ENCODE measurements at places on chromosomes 5 and 9.

- DNase-seq, result no peak
Observed at GRCh38 chr5:153159616-153160015, 330.9 kb upstream of the GRIA1 start.

DNA sequence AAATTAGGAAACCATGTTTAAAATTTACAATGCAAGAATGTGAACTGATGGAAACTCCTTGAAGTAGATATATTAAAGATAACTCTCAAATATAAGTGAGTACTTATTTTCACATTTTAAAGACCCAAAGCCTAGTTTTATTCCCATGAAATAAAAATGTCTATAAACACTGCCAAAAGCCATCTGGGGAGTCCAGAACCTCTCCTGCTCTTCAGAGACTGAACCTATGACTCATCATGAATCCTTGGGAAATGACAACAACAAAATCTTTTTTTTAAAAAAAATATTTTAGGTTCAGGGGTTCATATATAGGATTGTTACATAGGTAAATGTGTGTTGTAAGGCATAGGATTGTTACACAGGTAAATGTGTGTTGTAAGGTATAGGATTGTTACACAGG, 33.8 kb upstream of the FYB1 start:
- no peak for DNase-seq

- DNase-seq, result peak; percentile 81
Observed at GRCh38 chr5:93622240-93622885, 39.3 kb downstream of the NR2F1 start.

GRCh38 chr5:107365320-107366109, 305.2 kb downstream of the EFNA5 start:
- no peak for DNase-seq

DNA sequence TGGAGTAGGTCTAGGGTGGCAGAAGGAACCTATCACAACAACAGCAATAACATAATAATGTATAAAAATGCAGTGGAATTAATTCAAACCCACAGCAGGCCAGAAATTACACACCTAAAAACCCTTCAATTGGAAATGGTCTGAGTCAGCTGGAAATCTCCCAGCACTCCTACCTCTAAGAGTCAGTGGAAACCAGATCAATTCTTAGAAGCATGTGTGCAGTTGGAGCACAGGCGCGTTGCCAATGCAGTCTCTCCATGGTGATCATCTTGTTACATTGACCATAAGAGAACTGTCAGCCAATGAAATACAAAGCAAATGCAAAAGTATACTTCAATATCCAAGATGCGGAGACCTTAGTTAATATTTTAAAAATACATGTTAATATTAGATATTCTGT, 15.1 kb upstream of the CSNK1G3 start:
- no peak for DNase-seq

DNA sequence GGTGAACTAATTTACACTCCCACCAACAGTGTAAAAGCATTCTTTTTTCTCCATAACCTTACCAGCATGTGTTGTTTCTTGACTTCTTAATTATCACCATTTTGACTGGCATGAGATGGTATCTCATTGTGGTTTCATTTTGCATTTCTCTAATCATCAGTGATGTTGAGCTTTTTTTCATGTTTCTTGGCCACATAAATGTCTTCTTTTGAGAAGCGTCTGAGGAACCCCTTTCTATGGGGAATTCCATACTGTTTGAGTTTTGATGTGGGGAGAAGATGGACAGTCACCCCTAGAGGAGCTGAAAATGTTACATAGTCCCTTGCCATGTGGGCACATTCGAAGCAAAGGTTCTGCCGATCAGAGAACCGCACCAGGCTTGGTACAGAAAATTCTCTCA, 207.0 kb upstream of the SLC30A5 start:
- no peak for DNase-seq

- no peak for DNase-seq
Observed at GRCh38 chr5:987761-988160, 20.8 kb upstream of the NKD2 start.

GRCh38 chr9:14538526-14538925, 154.7 kb downstream of the ZDHHC21 start:
- DNase-seq, result no peak

- no peak for DNase-seq
Observed at GRCh38 chr5:24749701-24750100, 104.9 kb upstream of the CDH10 start.

DNA sequence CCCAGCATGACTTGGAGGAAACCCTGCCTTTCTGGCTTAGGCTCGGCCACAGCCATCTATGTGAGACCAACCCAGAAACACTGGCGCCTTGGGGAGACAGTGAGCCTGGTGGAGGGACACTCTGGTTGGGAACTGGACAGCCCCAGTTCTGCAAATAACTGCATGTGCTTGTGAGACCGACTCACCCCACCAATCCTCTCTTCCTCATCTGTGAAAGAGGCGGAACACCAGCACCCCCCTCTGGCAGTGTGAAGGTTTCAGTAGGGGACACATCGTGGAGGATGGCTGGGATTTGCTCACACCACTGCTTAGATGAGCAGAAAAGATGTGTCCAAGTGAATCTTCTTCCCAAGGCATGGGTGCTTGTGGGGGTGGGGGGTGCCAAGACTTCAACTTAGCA, 43.4 kb upstream of the N4BP3 start:
- DNase-seq, result no peak

DNA sequence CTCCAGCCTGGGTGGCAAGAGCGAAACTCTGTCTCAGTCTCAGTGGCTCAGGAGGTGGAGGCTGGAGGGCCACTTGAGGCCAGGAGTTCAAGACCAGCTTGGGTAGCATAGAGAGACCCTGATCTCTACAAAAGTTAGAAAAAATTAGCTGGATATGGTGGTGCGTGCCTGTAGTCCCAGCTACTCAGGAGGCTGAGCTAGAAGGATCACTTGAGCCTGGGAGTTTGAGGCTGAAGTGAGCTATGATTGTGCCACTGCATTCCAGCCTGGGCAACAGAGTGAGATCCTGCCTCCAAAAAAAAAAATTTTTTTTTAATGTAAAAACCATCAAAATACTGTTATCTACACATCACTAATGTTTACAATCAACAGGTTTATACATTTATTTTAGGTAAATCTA, 24.6 kb downstream of the DENND4C start:
- DNase-seq, result no peak

DNA sequence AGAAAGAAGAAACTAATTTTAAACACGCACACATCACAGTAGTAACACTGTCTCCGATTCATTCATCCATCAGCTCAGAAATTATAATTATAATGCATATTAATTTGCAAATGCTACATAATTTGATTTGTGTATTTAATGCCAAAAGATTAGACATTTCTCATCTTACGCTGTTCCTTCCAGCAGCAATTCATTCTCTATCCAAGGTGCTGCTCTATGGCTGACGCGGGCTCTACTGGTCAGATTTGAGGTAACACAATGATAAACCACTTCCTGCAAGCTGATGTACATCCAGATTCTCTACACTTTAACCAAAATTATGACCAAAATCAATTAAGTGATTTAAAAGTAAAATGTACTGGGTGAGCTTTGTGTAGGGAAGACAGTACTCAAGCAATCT, 77.9 kb upstream of the ICE1 start:
- no peak for DNase-seq

DNA sequence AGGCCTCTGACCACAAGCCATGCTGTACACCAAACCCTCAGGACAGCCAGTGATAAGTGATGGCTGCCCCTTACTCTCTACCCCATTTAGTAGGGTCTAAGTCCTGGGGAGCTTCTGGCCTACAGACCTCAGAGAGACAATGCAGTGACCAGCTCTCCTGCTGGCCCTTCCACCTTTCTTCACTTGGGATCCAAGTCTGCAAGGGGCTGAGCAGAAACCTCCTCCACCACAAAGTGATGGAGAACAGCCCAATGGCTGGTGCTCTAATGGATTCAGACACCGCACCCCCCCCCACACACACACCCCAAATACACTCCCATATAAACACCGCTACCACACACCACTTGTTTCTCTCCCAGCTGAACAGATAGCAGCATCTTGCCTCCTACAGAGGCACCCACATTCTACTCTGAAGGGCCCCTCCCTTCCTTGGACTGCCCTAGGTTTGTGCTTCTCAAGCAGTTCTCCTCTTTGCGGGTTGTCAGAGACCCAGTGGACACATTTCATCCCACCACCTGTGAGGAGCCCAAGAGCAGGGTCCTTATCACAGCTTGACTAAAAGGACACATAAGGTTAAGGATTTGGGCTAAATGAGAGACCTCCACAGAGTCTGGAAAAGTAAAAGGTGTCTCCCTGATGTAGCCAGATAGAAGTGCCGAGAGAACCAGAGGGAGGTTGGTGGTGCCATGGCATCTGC, 1.3 kb upstream of the PDLIM4 start:
- DNase-seq, result no peak

DNA sequence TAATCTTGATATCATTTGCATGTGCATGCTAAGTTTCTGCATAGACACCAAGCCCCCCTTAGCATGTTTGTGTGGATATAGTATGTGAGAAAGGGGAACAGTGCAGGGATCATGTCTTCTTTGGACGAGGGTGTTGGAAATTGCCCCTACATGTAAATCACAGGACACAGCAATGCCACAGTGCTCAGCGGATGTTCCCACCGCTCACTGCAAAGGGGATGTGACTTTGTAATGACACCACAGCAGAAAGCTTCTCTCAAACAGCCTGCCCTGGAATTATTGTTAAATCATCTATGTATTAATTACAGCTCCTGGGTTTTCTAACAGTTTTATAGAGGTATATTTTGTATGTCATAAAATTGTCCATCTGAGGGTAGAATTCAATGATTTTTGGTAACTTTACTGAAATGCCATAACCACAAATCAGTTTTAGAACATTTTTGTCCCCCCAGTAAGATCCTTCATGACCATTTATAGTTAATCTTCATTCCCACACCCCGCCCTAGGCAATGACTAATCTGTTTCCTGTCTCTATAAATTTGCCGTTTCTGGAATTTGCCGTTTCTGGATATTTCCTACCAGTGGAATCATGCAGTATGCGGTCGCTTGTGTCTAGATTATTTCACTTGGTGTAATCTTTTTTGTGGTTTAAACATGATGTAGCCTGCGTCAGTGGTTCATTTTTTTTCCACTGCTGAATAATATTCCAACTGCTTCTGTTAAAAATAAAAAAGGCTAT, 648.5 kb upstream of the WWC1 start:
- no peak for DNase-seq

- DNase-seq, result no peak
Observed at GRCh38 chr9:23541976-23542375, 284.1 kb downstream of the ELAVL2 start.

DNA sequence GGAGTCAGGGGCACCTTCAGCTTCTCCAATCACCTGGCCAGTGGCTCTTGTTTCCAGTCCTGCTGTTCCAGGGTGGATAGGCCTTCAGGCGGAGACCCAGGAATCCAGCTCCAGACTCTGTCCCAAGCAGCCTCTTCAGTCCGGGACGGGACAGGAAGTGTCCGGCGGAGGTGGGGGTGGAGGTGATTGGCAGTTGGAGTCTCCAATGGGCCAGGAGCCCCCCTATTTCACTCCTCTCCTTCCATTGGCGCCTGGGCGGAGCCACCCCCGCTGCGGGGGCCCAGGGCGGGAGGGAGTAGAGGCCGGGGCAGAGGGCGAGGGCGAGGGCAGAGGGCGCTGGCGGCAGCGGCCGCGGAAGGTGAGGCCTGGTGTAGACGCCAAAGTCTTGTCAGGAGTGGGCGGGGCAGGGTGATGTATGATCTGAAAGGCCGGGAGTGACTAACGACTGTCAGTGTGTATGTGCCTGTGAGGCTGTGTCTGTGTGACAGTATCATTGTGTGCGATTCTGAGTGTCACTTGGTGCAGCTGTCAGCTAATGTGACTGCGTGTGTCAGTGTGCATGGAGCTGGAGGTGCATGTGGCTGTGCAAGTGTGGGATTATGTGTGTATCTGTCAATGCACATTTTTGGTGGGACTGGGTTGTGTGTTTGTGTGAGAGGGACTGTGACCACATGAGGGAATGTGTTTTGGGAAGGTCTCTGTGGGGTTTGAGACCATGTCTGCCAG, at the start of gene IL11RA:
TSS of gene IL11RA (plus strand) at position 310 of the 726 bp plus-strand sequence. CDS start 3,033 bp downstream, outside the sequence.
- no peak for DNase-seq
